CD4-positive, alpha-beta T cell (primary cell): ENCODE measurements at places on chromosomes 7 and 10. TPM values are rescaled to one million over a fixed set of nuclear protein-coding genes. Genes with fewer than 3 reads are reported as not detected.
A peak's percentile ranks its signal among the peaks of the same experiment; 100 is the strongest.

The OR2A1 gene
- total RNA-seq: 0.19 TPM

DNA sequence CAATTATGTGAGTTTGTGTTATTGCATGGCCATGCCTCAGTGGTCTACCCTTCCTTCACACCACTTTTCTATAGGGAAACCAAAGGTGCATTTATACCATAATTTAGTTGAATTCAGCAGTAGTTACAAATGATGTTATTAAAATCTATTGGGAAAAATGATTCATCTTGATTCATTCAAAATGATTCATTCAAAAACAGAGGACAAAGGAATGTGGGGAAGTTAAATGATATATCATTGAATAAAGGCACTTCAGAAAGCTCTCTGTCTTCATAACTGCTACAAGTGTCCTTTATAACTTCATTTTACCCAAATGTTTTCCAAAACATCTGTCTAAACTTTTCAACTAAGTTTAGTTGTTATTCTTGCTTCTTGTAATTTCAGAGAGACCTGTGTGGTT, 722.9 kb downstream of the GRM8 start:
- no peak overlapping the region for H3K27ac ChIP-seq
- no peaks in the 10 kb centered on the region for H3K27me3 ChIP-seq
- no peak for DNase-seq
- no peaks in the 10 kb centered on the region for H3K4me1 ChIP-seq
- no peak overlapping the region for H3K4me3 ChIP-seq

DNA sequence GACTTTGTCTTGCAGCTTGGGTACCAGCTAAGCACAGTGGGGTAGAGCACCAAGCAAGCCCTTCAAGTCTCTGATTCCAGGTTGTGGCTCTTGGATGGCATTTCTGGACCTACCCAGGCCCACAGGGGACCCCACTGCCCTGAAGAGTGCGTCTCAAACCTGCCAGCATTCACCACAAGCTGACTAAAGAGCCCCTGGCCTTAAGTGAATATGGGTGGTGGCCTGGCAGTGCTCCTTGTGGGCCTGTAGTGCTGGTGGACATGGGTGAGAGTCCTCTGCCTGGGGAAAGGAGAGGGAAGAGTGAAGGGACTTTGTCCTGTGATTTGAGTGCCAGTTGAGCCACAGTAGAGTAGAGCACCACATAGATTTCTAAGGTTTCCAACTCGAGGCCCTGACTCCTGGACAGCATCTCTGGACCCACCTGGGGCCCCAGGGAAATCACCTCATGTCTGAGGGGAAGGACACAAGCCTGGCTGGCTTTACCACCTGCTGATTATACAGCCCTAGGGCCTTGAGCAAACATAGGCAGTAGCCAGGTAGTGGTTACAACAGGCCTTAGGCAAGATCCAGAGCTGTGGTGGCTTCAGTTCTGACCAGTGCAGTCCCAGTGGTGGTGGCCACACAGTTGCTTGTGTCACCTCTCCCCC, 23.7 kb downstream of the GSDME start:
- DNase-seq: no peak
- H3K4me3 ChIP-seq: no peak overlapping the region
- no peaks in the 10 kb centered on the region for H3K36me3 ChIP-seq

- H3K4me1 ChIP-seq: peaks cover 5% of the 10 kb centered on the region
- no peaks in the 10 kb centered on the region for H3K36me3 ChIP-seq
- no peak overlapping the region for H3K27ac ChIP-seq
- H3K27me3 ChIP-seq: peaks cover 55% of the 10 kb centered on the region
- DNase-seq: no peak
Measured at GRCh38 chr10:49614242-49615198, 683 bp downstream of the CHAT start.

DNA sequence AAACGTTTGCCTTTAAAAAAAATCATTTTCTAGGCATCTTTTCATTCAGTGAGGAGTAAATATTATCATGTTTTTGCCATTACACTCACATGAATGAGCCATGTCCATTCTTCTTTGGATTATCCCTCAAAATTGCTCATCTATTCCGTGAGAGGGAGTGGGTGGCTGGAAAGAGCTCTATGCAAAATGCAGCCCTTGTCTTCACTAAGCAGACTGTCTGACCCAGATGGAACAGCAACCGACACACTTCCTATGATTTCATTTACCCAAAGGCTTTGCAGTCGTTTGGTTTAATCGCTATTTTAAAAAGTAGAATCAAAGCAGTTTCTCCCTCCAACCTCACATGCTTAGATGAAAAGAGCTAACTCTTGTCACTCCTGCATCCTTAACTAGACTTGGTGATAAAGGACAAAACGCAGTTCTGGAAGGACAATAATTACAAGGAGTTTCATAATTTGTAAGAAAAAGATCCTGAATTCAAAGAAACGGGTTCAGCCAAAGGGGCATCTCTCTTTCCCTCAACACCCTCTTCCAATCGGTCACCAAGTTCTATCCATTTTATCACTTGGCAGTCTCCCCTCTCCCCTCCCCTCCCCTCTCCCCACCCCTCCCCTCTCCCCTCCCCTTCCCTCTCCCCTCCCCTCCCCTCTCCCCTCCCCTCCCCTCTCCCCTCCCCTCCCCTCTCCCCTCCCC, 198.1 kb upstream of the STK17A start:
- no peaks in the 10 kb centered on the region for H3K36me3 ChIP-seq
- no peak for DNase-seq
- H3K27ac ChIP-seq: no peak overlapping the region
- no peaks in the 10 kb centered on the region for H3K27me3 ChIP-seq
- H3K4me1 ChIP-seq: no peaks in the 10 kb centered on the region

DNA sequence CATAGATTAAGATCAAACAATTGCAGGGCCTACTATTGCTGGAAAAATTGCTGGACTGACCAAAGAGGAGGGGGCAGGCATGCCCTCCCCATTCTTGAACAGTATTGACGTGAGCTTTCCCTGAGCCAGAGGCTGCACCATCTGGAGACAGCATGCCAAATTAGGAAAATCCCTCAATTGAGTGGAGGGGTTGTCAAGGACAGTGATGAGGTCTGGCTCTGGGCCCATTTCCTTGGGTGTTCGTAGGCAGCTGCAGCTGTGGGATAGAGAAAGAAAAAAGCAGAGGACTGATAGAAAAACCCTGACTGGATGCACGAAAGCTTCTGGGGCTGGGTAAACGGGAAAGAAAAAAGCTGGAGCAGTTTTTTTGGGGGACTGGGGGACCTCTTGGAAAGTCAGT, 22.8 kb upstream of the ORC5 start:
- DNase-seq: no peak
- no peak overlapping the region for H3K4me3 ChIP-seq
- peaks cover 6% of the 10 kb centered on the region for H3K4me1 ChIP-seq

DNA sequence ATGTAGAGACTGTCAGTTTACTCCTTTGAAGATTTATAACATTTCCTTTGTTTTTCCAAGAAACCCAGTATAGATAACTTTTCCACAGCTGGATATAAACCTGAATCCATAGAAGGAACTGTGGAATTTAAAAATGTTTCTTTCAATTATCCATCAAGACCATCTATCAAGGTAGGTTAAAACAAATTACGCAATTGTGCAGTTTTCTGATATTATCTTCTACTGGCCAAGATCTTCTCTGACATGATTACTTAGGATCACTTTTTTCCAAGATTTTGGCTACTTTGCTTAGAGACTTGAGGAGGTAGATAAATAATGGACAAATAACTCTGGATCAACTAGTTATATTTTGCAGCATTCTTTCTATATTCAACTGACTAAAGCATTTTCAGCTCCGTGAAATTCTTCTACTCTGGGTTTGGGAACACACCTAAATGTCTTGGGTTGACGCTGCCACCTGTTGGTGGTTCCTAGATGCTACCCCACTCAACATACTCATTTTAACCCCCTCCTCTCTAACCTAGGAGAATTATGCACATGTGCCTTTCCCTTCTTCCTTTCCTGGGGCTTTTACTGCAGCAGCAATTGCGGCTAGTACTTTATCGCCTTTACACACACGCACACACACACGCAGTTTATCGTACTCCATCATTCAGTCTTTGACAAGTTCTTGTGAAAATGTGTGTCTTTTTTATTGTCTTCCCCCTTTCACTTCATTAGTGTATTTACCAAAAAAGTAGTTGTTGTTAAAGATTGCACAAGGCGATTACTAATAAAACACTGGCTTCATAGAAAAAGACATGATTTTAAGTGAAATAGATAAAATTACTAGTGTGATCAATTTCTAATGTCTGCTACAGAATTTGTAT, 32.7 kb downstream of the ABCB5 start:
- H3K27ac ChIP-seq: no peak overlapping the region
- no peaks in the 10 kb centered on the region for H3K4me1 ChIP-seq
- H3K36me3 ChIP-seq: no peaks in the 10 kb centered on the region
- H3K27me3 ChIP-seq: no peaks in the 10 kb centered on the region
- DNase-seq: no peak

- no peak overlapping the region for H3K4me3 ChIP-seq
- no peaks in the 10 kb centered on the region for H3K36me3 ChIP-seq
- no peaks in the 10 kb centered on the region for H3K27me3 ChIP-seq
- peaks cover 7% of the 10 kb centered on the region for H3K4me1 ChIP-seq
- no peak overlapping the region for H3K27ac ChIP-seq
Measured at GRCh38 chr10:78985973-78986818, 82.6 kb upstream of the ZMIZ1 start.

DNA sequence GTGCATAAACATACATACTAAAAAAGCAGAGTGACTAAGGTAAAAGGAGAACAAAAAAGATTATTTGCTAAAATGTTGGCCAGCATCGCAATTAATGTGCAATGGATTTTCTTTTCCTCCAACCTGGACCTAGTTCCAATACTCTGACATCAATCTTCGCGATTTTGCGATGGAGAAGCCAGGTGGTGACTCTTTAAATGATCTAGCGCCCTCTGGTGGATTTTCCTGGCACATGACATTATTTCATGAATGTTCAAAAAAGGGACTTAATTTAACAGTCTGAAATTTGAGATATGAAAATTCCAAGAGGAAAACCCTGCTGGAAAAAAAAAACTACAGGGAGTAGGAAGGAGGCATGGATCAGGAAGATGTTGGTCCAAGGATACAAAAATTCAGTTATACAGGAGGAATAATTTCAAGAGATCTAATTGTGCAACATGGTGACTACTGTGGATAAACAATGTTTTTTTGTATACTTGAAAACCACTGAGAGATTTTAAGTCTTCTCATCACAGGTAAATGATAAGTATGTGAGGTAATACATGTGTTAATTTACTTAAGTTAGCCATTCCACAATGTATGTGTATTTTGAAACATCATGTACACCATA, 4.3 kb upstream of the KCNMA1 start:
- H3K4me1 ChIP-seq: peaks cover 2% of the 10 kb centered on the region
- peak; percentile 57 for DNase-seq
- H3K4me3 ChIP-seq: no peak overlapping the region
- no peak overlapping the region for H3K27ac ChIP-seq
- H3K36me3 ChIP-seq: no peaks in the 10 kb centered on the region
- H3K27me3 ChIP-seq: peaks cover 36% of the 10 kb centered on the region

- H3K36me3 ChIP-seq: no peaks in the 10 kb centered on the region
- no peak overlapping the region for H3K4me3 ChIP-seq
- H3K4me1 ChIP-seq: no peaks in the 10 kb centered on the region
Measured at GRCh38 chr10:131660427-131660826, 240.4 kb upstream of the PPP2R2D start.

DNA sequence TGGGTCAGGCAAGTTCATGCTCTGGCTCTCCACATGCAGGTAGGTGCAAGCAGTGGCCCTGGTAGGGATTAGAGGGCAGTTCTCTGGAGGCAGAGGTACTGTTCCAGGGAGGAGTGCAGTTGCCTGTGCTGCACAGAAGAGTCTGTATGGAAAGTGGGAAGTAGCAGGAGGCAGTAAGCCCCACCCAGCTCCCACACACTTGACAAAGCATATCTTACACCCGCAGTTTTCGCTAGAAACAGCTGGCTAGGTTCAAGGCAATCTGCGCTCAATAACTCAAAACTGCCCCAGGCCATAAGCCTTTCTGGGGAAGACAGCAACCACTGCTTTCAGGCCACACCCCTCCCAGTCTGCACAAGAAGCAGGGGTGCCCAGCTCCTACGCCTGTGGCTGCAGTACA, 33.1 kb upstream of the ARMC3 start:
- H3K36me3 ChIP-seq: no peaks in the 10 kb centered on the region
- no peak overlapping the region for H3K27ac ChIP-seq
- no peaks in the 10 kb centered on the region for H3K27me3 ChIP-seq
- no peaks in the 10 kb centered on the region for H3K4me1 ChIP-seq

DNA sequence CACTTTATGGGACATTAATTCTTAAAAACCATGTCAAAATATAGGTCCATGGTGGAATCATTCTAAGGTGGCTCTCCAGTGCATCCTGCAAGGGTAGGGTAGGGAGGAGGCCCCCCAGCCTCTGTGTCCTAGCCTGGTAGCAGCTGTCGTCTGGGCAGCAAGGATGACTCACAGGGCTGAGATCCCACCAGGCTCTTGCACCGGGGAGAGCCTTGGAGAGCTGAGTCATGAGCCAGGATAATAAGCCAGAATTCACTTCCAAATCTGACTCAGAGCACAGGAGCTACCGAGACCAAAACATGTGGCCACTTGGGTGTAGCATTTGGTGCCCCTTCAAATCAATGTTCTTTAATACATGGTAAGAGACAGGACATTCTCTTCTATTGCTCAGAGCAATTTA, 298.5 kb downstream of the NEBL start:
- H3K27ac ChIP-seq: no peak overlapping the region
- H3K4me3 ChIP-seq: no peak overlapping the region
- no peak for DNase-seq
- no peaks in the 10 kb centered on the region for H3K36me3 ChIP-seq
- no peaks in the 10 kb centered on the region for H3K4me1 ChIP-seq

DNA sequence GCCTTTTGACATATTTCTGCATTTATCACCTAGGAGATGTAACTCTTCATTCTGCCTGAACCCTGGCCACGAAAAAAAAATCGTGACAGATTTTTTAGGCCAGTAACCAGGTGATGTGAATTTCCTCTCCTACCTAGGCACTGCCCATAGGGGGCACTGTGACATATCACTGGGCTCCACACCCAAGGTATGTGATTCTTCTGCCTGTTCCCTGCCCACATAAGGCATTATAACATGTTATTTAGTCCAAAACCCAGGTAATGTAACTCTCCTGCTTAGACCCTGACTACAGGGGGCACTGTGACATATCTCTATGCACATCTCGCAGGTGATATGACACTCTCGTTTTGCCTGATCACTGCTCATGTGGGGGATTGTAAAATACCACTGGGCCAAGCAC, 29.5 kb upstream of the ZNF107 start:
- no peak for DNase-seq
- H3K4me3 ChIP-seq: no peak overlapping the region
- H3K27ac ChIP-seq: no peak overlapping the region
- H3K36me3 ChIP-seq: no peaks in the 10 kb centered on the region
- H3K4me1 ChIP-seq: no peaks in the 10 kb centered on the region

- H3K27me3 ChIP-seq: no peaks in the 10 kb centered on the region
- H3K4me1 ChIP-seq: no peaks in the 10 kb centered on the region
- no peak for DNase-seq
- H3K27ac ChIP-seq: no peak overlapping the region
Measured at GRCh38 chr7:64602518-64602917, 39.6 kb upstream of the ZNF680 start.
